MG63 (cell line): ENCODE measurements at places on chromosomes 6 and 20.

DNA sequence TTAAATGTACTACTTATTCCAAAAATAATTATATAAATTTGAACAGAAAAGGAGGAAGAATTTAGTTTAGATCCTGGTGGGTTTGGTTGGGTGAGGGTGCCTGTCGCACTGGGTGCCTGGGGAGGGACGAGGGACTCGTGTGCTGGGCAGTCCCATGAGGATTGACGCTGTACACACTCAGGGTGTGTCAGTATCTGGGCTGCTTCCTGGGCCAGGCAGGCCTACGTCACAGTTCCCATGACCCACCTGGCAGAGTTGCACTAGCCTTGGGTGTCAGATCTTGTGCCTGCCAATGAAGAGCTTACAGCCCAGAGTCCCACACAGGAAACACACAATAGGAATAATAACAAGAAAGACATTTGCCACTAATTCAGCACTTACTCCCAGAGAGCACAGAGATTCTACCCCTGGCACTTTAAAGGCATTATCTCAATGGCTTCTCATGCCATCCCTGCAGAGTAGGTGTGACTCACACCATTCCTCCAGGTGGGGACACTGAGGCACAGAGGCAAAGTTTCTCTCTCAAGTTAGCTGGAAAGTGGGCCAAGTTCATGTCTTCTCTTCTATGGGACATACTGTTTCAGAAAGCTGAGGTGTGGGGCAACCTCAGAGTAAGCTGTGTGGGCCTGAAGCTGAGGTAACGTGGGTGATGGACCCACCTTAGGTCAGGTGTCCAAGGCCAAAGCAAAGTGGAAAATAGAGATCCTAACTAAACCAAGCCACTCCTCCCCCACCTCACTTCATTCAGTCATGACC, 1.3 kb upstream of the SDCBP2 start:
- DNase-seq: peak; percentile 36

DNA sequence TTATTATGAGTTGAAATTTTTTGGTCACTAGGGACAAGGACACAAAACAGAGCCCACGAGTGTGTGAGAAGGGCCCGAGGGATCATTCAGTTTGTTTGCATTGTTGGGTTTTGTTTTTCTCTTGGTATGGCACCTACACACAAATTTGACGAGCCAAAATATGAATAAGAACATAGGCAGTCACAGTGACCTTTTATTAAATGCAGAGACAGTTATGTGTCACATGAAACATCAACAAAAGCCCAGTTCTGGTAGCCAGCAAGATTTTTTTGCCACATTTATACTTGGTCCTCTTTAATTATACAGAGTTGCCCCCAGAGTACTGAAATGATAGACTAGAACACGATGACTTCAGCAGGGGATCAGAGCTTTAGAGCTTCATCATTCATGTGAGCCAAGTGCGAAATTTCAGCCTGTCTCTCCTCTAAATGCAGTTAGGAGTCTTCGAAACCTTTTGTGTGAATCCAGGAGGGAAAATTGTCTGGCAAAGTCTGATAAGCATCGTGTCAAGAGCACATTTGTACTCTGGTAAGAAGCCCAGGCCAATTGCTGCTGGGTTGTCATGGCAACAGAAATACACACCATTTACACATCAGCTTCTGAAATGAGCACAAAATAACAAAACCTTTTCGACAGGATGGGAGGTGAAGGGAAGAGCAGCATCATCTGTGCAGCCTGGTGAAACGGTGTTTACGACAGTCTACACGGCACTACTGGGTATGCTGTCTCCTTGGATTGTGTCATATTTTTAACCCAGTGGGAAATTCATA, 79.2 kb upstream of the RIPOR2 start:
- DNase-seq: no peak

GRCh38 chr6:87336367-87336766, 7.3 kb upstream of the GJB7 start:
- DNase-seq: no peak

DNA sequence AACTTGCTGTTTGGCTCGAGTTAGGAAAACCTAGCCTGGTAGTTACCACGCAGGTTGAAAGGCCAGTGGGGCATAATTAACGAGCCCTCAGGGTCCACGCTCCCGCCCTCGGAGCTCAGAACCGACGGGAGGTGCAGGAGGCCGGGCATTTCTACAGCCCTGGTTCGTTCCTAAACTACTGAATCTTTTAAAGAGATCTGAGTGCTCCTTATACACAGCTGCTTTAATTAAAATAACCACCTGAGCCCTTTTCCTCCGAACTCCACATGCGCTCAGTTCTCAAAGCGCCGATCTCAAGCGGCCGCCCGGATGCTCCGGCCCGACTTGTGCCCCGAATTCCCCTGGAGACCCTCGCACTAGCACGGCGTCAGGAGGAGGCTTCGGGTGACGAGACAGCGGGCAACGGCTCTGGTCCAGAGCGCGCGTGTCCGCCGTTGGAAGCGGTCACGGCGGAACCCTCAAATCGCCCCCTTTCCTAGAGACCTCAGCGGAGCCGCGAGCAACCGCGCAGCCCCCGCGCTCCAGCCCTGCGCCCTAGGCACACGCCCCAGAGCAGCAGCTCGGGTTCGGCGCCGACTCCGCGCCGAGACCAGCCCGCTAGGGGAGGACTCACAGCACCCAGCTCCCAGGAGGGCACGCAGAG, 397 bp downstream of the WDR27 start:
- peak; percentile 13 for DNase-seq
